ENCODE measurements at places on chromosomes 12 and 14.

GRCh38 chr14:63504648-63505047 lies 38.5 kb downstream of the PPP2R5E start:
- no peak for DNase-seq

DNA sequence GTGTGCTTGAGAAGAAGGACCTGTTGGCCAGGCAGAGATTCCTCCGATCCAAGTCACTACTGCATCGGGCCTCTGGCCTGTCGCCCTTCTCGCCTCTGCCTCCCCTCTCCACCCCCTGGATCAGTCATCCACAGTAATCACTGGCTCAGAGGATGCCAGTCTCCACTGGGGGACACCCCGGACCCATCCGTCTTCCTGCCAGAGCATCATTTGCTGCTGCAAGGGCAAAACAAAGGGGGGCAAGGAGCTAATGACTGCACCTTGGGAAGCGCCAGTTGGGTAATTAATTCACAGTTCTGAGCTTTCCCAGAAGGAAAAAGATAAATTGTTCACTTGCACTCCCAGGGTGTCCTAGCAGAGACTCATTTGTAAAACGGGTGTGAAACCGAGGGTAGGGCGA lies 215.4 kb downstream of the GLT1D1 start:
- DNase-seq, result no peak

DNA sequence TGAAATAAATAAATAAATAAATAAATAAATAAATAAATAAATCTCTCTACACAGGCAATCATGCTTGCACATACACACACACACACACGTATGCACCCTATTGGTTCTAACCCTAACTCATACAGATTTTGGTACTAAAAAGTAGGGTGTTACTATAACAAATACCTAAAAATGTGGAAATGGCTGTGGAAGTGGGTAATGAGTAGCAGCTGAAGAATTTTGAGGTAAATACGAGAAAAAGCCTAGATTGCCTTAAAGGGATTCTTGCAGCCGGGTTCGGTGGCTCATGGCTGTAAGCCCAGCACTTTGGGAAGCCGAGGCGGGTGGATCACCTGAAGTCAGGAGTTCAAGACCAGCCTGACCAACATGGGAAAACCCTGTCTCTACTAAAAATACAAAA lies 15.7 kb upstream of the SLC2A3 start:
- DNase-seq, result no peak

GRCh38 chr12:44750468-44750867 lies 125.6 kb downstream of the NELL2 start:
- DNase-seq, result no peak

DNA sequence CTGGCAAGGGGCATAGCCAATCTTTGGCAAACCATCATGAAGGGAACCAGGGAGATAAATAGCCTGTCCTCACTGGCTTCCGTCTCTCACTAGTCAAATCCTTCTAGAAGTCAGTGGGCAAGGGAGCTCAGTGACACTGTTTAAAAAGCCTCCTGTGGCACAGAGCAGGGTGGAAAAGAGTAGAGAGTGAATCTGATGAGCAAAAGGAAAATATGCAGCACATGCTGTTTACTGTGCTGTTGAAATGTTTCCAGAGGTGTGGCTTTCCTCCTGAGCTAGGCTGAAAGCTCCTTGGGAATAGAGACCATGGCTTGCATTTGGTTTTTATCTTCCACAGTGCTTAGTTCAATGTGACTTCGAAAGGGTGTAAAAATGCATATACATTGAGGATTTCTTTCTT lies 7.7 kb upstream of the DYRK2 start:
- no peak for DNase-seq

DNA sequence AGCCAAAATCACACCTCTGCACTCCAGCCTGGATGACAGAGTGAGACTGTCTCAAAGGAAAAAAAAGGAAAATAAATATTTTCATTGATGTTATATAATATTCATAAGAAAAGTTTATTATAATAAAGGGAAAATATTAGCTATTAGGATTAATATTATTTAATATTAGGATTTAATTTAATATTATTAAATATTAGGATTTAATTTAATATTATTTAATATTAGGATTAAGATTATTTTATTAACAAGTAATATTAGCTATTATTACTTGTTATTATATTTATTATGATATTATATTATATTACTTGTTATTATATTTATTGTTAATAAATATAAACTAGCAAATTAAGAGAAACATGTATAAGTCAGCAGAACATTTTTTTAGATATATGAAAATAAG lies 518.1 kb downstream of the FSCB start:
- DNase-seq, result no peak

DNA sequence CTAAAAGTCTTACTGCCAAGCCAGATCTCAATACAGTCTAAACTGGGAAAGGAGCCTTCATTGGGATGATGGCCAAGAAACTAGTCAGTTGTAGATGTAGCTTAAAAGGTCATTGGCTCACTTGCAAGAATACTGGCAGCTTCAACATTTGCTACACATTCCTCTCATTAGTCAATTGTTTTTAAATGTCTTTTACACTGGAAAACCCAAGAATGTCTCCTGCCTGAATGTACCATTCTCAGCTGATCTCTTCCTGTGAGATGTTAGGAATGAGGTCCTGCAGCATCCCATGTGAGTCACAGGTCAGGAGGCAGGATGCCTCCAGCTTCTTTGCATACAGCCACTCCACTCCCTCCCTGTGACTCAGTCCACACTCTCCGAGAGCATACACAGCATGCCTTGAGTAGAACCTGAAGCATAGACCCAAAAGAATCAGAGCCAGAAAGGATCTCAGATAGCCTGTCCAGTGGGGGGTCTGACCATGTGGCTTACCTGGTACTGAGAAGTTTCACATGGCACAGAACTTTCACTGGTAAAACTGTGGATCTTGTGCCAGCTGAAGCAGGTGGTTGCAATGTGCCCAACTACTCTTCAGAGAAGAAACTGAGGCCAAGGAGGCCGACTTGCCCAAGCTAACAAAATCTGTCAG lies 56.0 kb upstream of the HECTD1 start:
- DNase-seq, result no peak

DNA sequence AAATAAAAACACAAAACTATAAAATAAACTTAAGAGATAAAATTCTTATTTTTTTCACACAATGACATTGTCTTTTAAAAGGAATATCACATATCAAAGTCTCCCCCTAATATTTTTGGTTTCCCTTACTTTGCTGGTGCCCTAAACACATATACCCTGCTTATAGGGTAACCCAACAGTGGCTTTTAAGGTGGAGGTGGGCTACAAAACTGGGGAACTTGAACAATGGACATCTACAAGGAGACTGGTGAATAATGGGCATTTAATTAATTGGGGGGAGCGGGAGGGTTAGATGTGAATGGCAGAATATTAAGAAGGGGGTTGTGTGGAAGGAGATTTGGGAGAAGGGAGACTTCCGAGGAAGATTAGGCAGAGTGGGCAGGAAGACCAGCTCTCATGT lies 9.6 kb downstream of the B4GALNT1 start:
- no peak for DNase-seq

DNA sequence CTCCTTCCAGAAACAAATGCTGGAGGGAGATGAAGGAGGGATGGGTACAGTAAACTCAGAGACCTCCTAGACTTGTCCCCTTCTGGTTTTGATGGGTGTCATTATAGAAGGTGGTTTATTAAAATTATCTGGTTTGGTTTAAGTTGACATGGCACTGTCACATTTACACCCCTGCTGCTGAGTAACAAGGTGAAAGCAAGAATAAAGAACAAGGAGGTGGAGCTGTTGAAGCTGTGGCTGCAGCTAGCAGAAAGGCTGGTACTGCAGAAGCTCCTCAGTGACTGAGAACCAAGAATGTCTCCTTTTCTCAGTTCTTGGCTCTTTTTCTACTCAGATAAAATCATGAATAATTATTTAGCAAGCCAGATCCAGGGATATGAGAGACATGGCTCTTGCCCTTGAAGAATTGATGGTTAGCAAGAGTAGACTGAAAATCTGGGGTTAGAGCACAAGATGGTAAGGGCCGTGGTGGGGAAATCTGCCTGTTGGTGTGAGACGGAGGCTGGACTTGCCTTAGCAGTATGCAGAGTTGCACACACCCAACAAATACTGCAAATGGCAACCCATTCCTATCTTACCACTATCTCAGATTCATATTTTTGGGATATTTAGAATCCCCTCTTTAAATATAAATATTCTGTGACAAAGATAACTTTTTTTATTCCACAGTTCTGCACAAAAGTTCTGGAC lies at the start of gene GZMH:
Gene GZMH (minus strand): TSS at position 31 of the 690 bp plus-strand sequence. CDS start 72 bp downstream, outside the sequence.
- no peak for DNase-seq

DNA sequence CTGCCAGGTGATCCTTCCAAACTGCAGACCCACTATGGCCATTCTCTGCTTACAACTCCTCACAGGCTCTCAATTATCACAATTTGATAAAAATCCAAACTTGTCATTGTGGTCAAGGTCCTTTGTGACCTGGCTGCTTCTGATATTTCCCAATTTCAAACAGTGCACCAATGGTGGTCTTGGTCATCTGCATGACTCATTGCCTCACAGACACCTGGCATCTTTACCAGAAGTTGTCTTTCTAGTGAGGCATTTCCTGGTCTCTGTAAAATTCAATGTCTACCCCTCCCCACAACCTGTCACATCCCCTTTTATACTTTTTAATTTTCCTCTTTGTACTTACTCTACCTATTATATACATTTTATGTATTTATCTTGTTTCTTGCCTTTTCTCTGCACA lies 17.8 kb upstream of the PAPOLA start:
- no peak for DNase-seq

DNA sequence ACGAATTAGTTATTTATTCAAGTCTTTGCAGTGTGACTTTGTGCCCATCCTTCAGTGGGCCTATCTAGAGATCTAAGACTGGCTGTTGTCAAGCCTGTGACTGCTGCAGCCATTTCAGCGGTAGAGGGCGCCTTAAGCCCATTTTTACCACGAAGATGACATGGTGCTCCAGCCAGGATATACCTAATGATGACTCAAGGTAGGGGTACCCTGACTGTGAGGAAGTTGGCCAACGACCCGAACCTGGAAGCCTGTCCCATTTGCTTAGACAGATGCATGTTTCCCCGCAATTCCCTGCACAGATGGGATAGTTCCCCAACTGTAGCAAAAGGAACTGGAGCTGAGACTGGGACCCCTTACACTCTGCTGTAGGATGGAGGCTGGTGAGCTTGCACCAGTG lies 41.3 kb downstream of the RAB3IP start:
- DNase-seq, result no peak

DNA sequence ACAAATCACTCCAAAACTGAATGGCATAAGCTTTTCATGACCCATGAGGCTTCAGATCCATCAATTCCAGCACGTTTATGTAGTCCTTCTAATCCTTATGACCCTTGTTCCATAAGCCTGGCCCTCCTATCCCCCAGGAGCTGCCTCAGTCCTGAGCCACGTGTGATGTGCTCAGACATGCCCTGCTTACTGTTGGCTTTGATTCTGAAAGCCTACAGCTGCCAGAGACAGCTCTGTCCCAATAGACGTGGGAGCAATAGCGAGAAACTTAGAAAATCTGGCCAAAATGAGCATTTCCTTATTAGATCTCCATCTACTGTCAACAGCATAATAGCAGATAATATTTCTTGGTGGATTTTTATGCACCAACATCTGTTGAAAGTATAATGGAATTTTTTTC lies 33.2 kb downstream of the DUSP6 start:
- DNase-seq, result no peak

- DNase-seq, result no peak
Observed at GRCh38 chr14:94663965-94664704, 51.9 kb downstream of the SERPINA3 start.

- no peak for DNase-seq
Observed at GRCh38 chr14:38731962-38732361, 371.1 kb downstream of the SEC23A start.

DNA sequence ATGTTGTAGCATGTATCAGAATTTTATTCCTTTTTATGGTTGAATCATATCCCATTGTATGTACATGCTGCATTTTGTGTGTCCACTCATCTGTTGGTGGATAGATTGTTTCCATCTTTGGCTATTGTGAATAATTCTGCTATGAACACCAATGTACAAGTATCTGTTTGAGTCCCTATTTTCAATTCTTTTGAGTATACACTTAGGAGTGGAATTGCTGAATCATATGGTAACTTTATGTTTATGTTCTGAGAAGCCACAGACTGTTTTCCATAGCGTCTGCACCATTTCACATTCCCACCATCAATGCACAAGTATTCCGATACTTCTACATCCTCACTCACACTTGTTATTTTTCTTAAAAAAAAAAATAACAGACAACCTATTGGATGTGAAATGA lies 91.5 kb downstream of the ARF6 start:
- DNase-seq, result no peak

GRCh38 chr12:84218406-84218805 lies 694.2 kb downstream of the SLC6A15 start:
- no peak for DNase-seq
